GM19239 (cell line): ENCODE measurements at places on chromosomes 16 and 17.

- no peak for DNase-seq
Measured at GRCh38 chr16:49602201-49602975, 228.8 kb downstream of the C16orf78 start.

GRCh38 chr17:54900457-54901229 is at the start of gene TOM1L1:
Gene TOM1L1, plus strand, starts transcription at chr17:54900852. Its CDS starts 14 bp downstream, at chr17:54900866.
- DNase-seq, result peak; percentile 42

- DNase-seq, result no peak
Measured at GRCh38 chr17:67243284-67243683, 1.7 kb downstream of the HELZ start.

DNA sequence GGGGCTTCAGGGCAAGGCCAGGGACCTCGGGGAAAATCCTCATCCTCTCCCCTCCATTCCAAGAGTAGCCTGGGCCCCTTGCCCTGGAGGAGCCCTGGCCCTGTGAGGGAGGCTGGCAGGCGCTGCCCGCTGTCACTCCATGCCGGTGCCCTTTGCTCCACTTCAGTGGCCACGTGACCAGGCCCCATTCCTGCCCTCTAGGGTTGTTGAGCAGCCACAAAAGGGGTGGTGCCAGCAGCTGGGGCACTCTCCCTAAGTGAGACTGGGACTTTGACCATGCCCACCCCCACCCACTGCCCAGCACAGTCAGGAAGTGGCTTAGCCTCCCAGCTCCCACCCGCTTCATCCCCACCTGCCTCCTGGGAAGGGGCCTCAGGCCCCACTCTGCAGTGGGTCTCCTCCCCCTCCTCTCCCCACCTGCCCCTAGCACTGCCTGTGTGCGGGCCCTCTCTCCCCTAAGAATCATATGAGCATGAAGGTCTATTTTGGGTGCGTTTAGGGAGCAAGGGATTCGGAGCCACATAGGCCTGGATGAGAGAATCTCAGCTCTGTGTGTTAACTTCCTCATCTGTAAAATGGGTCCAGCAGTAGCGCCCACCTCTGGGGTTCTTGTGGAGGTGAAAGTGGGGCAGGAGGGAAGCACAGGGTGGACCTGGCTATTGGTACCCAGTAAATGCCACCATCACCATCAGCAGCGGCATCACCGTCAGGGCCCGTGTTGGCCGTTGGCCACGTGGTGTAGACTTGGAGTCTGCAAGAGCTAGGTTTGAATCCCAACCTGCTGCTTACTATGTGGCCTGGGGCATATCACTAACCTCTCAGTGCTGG is 7.2 kb downstream of the PDK2 start:
- DNase-seq, result no peak

DNA sequence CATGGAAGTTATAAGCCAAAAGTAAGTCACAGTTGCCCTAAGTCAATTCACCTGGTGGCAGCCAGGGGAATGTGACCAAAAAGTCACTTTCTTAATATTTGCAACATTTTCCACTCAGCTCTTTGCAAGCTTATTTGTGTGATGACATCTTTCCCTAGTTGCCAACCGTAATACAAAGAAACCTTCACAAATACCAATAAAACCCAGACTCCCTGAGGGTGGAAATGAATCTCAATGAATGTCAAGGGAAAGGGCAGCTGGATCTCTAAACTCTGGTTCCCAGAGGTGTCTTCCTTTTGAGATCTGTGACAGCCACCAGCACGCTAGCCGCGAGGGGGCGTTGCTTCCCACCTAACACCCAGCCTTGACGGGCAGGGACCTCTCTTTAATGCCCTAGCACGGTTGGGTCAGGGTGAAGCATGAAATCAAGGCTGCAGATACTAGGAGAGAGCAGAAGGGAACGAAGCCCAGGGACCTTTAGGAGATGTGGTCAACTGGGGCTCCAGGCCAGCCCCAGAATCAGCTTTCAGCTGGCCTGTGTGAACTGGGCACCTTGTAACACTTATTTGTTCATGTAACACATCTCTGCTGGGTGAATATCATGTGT is 82.2 kb downstream of the CMC2 start:
- DNase-seq, result peak; percentile 51

- DNase-seq, result peak; percentile 60
Measured at GRCh38 chr17:74981979-74982662, 5.3 kb upstream of the CDR2L start.

DNA sequence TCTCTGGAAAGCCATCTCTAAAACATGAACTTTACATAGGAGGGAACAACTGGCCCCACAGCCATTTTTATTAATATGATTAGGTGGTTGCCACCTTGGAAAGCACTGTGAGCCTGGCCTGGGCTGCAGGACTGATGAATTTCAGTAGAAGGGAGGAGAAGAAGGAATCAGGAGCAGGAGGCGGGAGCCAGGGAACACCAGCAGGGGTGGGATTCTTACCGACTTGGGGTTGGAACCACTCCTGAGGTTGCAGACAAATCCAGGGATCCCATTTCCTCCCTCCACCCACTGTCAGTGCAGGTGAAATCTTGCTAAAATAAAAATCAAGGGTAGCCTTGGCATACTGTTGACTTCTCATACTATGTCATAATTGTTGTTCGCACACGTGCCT is 16.9 kb upstream of the MAP3K14 start:
- DNase-seq, result no peak

DNA sequence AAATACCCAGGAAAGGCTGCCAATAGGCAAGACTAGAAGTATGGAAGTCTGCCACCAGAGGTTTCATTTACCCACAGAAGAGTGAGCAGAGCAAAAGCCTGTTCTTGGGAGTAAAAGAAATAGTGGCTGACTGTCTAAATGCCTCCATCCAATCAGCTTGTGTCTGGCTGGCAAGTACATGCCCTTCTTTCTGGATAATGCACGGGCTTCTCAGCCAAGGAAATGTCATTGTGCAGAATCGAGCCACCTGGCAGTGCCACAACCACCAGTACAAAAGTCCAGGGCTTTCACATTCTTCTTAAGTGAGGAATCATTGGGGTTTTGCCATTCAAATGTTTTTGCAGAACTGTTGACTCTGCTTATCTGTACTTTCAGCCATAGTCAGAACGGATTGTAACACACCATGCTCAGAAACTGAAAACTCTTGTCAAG is 10.1 kb upstream of the ERCC4 start:
- no peak for DNase-seq

GRCh38 chr16:80012586-80012985 is 412.0 kb upstream of the MAF start:
- no peak for DNase-seq

GRCh38 chr17:8946476-8946875 is 19.0 kb downstream of the PIK3R5 start:
- no peak for DNase-seq

DNA sequence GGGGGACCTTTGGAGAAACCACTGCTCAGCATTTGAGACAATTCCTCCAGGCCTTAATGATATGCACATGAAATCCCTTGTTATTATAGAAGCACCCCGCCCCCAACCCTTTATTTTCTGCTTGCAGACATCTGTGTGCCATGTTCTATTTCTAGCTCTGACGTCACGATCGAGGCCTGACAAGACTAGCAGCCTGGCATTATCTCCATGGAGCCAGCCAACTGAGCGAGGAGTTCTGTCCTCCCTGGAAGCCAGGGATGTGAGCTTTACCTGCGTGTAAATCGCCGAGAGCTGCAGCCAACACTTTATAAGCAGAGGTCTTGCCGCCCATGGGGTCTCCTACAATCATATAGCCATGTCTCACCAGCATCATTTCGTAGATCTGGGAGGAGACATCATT is 116.9 kb downstream of the DNAH3 start:
- DNase-seq, result no peak

- peak; percentile 75 for DNase-seq
Measured at GRCh38 chr17:65198653-65199382, 61.6 kb downstream of the RGS9 start.

DNA sequence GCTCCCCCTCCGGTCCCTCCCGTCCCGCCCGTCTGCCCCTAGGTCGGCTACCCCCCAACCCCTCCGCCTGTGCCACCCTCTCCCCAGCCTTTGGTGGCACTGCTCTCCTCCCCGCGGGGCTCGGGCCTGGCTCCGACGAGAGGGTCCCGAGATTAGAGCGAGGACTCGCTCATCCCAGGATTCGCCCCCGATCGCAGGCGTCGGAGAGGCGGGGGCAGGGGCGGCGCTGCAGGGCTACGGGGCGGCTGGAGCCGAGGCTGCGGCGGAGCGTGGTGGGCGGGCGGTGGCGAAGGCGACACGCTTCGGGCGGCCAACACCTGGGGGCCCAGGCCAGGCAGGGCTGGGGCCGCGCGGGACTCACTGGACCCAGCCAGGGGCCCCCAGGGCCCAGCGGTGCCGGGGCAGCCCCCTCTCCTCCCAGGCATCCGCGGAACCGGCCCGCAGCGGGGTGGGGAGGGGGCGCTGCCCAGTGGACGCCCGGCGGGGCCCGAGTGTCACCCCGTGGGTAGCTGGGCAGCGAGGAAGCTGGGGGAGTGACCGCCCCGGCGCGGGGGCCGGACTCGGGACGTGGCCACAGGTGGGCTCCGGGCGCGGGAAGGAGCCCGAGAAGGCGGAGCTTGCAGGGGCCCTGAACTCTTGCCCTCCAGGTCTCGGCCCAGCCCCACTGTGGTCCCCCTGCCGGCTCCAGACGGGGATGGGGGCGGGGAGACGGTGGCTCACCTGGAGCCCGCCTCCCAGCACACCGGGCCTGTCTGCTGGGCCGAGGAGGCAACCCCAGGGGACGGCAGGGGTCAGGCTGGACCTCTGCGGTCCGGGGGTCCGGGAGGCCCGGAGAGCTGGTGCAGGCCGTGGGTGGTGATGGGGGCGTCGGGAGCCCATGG is 1.5 kb downstream of the MGAT5B start:
- no peak for DNase-seq

GRCh38 chr17:21379080-21379711 is 3.0 kb downstream of the KCNJ12 start:
- DNase-seq, result no peak

- DNase-seq, result no peak
Measured at GRCh38 chr16:9869776-9870175, 312.5 kb downstream of the GRIN2A start.

- DNase-seq, result no peak
Measured at GRCh38 chr16:77555126-77555525, 120.3 kb upstream of the ADAMTS18 start.

GRCh38 chr17:75899353-75899752 is 2.6 kb upstream of the TRIM65 start:
- no peak for DNase-seq

DNA sequence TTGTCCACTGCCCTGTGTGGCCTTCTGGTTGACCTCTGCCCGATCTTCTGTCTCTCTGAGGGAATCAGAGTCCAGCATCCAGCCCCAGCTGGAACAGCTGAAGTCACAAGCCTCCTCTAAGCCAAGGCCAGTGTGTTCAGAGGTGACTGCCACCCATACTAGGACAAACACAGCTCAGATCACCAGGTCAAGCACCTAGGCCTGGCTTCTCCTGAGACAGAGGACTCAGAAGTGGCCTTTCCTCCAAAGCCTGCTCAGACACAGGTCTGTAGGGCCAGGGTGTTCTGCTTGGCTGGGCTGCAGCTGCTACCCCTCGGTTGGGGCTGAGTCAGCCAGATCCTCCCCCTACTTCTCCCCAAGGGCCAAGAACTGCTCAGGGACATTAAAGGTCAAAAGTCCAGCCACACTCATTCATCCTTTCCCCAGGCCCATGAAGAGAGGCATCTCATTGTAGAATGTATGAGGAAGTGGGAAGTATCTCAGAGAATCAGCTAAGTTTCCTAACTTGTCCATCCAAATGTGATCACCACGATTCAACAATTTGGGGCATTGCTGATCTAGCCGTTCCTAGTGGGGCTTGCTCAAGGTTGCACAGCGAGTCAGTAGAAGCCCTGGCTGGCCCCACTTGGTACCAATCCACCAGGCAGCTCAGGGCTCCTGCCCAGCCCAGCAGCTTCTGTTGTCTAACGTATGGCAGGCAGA is 7.6 kb downstream of the SLC46A1 start:
- DNase-seq, result no peak

DNA sequence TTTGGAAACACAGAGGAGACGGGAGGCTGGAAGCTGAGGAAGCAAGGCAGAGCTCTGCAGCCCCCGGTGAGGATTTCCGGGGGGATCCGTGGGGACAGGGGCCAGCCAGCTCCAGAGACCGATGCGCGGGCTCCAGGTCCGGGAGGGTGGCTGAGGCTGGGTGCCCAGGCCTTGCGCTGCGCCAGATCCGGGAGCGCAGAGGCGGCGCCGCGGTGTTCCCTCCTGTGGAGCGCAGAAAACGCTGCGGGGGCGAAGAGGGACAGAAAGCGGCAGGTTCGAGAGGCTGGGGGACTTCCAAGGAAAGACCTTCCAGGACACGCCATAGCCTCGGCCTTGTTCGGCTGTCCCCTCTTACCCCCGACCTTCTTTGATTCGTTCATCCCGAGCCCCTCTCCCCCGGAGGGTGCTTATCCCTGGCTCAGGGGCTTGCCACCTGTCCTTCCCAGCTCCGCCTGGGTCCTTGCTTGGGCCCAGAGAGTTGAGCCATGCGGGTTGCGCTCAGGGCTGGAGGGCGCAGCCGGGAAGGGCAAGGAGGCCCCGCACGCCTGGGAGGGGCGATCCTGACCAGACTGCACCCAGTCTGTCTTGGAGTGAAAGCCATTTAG is 697 bp upstream of the SHISA9 start:
- no peak for DNase-seq

DNA sequence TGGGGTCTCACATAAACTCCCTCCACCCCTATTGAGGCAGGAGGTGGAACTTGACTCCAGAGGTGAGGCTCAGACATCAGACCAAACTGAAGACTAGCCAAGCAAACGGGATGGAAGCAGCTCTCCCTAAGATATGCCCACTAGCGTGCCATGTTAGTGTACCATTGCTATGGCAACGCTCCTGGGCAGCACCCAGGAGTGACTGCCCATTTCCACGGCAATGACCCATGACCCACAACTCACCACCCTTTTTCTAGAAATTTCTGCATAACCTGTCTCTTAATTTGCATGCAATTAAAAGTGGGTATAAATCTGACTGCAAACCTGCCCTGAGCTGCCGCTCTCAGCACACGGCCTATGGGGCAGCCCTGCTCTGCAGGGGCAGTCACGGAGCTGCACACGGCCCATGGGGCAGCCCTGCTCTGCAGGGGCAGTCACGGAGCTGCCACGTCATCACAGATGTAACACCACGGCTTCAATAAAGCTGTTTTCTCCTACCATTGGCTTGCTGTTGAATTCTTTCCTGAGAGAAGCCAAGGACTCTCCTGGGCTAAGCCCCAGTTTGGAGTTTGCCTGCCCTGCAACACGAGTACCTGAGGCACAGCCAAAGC is 164.3 kb downstream of the RBFOX3 start:
- no peak for DNase-seq

GRCh38 chr17:3882276-3882675 is 10.6 kb downstream of the CAMKK1 start:
- no peak for DNase-seq
